ENCODE measurements at places on chromosomes 1 and 21. TPM values are rescaled to one million over a fixed set of nuclear protein-coding genes. Genes with fewer than 3 reads are reported as not detected.
A peak's percentile ranks its signal among the peaks of the same experiment; 100 is the strongest.

Gene PCBP3
- 0.43 TPM for total RNA-seq

DNA sequence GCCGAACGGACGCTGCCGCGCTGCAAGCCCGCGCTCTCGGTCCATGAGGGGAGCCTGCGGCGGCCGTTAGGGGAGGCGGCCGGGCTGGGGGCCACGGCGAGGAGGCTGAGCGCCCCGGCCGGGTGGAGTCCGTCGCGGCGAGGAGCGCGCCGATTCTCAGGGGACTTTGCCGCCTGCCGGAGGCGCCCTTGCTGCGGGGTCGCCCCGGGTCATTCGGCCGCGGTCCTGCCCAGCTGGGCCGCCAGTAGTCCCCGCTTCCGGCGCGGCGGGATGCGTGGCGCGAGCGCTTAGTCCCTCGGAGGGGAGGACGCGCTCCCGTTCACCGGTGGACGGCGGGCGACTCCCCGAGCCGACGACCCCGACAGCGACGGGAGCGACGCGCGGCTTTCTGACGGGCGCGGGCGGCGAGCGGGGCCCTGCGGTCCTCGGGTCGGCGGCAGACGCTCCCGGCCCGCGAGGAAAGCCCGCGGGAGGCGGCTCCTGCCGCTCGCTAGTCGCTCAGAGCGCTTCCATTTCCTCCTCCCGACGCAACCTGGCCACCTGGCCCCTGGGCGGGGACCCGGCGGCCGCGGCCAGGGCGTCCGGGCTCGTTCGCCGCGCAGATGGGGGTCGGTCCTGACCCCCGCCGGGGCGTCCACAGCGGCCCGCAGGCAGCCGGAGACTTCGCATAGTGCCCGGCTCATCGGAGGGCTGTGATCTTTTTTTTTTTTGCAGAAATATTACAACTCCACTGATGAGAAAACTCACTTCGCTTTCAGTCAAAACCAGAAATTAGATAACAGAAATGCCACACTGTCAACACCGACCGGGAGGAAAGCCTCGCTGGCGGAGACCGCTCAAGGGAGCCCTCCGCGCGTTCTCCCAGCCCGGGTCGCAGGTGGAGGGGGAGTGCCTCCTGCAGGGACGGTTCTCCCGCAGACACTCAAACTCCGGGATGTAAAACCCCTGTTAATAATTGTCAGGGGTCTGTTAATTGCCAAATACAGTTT is 641 bp upstream of the ZBTB21 start:
- no peak for DNase-seq

DNA sequence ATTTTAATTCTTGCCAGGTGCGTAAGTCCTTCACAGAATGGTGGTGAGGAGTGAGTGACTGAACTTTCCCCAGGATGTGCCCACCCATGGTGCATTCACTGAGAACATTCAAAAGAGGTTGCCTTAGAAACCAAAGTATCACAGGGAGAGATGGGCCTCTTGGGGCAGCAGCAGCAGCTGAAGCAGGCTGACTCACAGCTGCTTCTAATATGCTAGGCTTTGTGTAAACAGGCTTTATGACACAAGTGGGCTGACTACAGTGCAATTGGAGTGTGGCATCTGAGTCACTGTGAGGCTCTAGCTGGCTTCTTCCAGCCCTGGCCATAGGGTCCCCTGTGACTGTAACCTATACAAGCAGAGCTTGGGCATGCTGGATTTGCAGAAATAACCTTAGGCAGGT is 12.6 kb downstream of the PIGP start:
- DNase-seq: no peak

GRCh38 chr1:99636647-99637175 is 9.2 kb upstream of the PALMD start:
- no peak for DNase-seq

DNA sequence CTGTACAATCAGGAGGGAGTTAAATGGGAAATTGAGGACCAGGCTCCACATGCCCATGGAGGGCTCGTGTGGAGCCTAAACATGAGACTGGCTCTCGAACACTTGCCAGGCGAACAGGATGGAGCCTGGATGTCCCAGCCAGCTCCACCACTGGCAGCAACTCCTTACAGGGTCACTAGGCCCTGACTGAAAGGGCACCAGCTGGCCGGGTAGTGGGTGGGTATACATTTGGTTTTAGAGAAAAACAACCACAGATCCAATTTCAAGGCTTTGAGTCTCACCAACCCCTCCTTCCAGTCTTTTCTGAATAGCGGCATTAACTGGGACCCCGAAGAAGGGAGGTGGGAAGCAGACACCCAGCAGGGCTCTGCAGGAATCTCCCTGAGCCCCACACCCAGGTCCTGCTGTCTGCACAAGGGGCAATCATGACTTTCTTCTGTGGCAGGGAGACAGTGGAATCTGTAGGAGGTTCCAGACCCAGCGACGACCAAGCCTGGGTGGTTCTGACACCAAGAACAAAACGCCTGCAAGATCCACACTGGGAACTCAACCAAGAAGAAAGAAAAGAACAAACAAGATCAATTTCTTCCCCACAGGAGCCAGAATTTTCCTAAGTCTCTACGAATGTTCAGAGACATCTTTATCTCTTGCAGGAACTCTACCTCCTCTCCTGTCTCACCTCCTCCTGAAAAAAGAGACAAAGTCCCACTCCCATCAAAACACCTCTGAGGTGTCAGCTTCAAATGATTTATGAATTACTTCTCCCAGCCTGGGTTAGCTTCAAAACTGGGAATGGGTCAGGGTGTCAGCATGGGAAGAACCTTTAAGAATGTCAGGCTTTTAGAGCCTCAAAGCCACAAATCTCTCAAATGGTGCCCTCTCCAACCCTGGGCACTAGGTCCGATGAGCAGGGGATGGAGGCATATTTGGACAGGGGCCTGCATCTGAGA is 26.5 kb upstream of the SRP9 start:
- DNase-seq: no peak

- DNase-seq: no peak
Observed at GRCh38 chr1:201460814-201461644, 8.0 kb downstream of the PHLDA3 start.

DNA sequence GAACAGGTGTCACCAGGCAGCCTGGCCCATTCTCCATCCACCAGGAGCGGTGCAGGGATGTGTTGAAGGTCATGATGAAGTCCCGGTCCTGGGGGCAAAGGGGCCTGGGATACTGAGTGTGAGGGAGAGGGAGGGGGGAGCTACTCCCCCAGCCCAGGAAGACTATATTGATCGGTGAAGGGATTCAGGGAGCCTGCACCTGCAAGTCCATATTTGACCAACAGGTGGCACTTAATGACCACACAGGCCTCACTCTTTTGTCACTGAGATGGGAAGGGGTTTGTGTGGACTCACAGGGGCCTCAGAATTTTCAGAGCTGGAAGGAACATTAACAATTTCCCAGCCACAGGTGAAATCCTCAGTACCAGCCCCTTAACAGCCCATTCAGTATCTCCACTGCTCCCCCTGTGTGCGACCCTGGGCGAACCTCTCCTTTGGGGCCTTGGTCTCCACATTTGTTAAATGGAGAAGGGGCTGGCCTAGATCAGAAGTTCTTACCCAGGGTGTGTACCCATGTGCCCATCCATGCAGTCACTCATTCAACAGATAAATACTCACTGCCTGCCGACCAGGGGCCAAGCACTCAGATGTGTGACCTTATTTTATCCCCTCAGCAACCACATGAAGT is 55.6 kb downstream of the NKAIN1 start:
- peak; percentile 61 for DNase-seq

DNA sequence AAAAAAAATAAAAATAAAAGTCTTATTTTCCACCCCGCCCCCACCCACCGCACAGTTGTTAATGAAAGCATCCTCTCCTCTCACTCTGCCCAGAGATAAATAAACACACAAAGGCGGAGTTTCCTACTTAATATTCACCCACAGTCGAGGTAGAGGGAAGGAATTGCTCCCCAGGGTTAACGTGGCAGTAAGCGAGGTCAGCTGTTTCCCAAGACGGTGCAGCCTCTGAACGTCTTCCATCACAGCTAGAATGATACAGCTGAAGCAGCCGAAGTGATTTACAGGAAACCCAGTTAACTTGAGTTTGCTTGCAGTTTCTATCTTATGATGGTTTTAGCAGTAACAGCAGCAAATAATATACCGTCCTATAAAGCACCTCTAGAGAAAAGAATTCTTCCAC is 283.9 kb downstream of the PBX1 start:
- no peak for DNase-seq

GRCh38 chr1:14941864-14942263 is 211.7 kb upstream of the TMEM51 start:
- DNase-seq: no peak

DNA sequence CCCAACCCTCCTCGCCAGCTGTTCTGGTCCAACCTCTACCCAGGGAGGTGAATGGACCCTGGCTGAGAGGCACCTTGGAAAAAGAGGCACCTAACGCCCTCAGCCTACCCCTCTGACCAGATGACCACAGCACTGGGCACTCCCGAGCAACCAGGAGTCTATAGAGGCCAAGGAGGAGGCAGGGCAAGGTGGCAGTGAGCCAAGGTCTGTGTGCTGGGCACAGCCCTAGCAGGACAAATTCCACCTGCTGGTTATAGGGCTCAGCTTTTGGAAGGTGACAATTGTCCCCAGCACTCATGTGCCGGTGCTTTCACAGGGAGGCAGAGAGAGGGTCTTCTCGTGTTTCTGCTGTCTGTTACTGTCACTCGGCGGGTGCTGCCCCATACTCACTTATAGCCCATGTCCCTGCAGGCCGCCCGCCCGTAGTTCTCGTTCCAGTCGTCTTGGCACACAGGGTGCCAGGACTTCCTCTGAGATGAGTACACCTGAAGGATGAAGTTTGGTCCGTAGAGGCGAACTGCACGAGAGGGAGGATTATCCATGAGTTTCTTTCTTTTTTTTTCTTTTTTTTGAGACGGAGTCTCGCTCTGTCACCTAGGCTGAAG is 27.8 kb downstream of the TMPRSS2 start:
- DNase-seq: no peak

Data from natural killer cell treated with Interleukin-12 subunit alpha and Interleukin-12 subunit beta and Interleukin-15 and Interleukin-18, amount 100 ng/mL, for 72 hours (primary cell).